ENCODE measurements at places on chromosomes 13 and 19. TPM values are rescaled to one million over a fixed set of nuclear protein-coding genes. Genes with fewer than 3 reads are reported as not detected.
A peak's percentile ranks its signal among the peaks of the same experiment; 100 is the strongest.

C19orf85 gene
- total RNA-seq = not detected

DNA sequence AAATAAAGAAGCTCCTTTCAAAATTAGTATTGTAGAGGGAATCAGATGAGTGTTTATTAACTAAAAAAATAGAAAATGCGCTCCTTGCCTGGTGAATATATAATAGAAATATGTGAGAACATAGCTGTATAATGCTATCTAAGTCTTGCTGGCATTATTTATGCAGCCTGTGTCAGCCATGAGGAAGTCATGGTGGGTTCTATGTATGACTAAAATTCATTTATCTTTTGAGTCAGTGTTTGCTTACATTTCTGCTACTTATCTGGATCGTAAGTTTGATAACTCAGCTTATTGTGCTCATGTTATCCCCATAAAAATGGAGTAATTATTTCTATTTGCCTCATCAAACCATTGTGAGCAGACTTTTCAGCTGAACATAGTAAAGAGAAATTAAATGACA is 449.3 kb downstream of the OXGR1 start:
- no peaks in the 10 kb centered on the region for H3K27me3 ChIP-seq
- no peak overlapping the region for H3K4me3 ChIP-seq
- DNase-seq = no peak
- H3K4me1 ChIP-seq = no peaks in the 10 kb centered on the region
- H3K27ac ChIP-seq = no peak overlapping the region

ZNF441 gene
- total RNA-seq = 2.0 TPM

LAIR2 gene
- not detected for total RNA-seq

GRCh38 chr19:33293255-33294057 is 8.9 kb downstream of the CEBPA start:
- H3K27me3 ChIP-seq = no peaks in the 10 kb centered on the region
- H3K27ac ChIP-seq = peak overlapping the region; percentile 86
- peak; percentile 46 for DNase-seq
- H3K4me3 ChIP-seq = peak overlapping the region; percentile 30
- no peaks in the 10 kb centered on the region for H3K36me3 ChIP-seq
- H3K4me1 ChIP-seq = peaks cover 18% of the 10 kb centered on the region

DNA sequence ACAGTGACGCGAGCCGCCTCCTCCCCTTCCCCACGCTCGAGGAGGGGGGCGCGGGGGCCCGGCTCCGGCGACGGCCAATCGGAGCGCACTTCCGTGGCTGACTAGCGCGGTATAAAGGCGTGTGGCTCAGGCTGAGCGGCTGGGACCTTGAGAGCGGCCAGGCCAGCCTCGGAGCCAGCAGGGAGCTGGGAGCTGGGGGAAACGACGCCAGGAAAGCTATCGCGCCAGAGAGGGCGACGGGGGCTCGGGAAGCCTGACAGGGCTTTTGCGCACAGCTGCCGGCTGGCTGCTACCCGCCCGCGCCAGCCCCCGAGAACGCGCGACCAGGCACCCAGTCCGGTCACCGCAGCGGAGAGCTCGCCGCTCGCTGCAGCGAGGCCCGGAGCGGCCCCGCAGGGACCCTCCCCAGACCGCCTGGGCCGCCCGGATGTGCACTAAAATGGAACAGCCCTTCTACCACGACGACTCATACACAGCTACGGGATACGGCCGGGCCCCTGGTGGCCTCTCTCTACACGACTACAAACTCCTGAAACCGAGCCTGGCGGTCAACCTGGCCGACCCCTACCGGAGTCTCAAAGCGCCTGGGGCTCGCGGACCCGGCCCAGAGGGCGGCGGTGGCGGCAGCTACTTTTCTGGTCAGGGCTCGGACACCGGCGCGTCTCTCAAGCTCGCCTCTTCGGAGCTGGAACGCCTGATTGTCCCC is at the start of gene JUNB:
Gene JUNB (plus strand): TSS at position 142 of the 706 bp plus-strand sequence. CDS start 286 bp downstream, at position 428.
- H3K27me3 ChIP-seq = no peaks in the 10 kb centered on the region
- peak within 1 kb of the TSS; percentile 99 for H3K4me3 ChIP-seq
- no peaks in the 10 kb centered on the region for H3K36me3 ChIP-seq
- H3K4me1 ChIP-seq = peaks cover 28% of the 10 kb centered on the region
- DNase-seq = peak; percentile 99
- H3K27ac ChIP-seq = peak within 1 kb of the TSS; percentile 99

AMER2 gene
- total RNA-seq = not detected

DNA sequence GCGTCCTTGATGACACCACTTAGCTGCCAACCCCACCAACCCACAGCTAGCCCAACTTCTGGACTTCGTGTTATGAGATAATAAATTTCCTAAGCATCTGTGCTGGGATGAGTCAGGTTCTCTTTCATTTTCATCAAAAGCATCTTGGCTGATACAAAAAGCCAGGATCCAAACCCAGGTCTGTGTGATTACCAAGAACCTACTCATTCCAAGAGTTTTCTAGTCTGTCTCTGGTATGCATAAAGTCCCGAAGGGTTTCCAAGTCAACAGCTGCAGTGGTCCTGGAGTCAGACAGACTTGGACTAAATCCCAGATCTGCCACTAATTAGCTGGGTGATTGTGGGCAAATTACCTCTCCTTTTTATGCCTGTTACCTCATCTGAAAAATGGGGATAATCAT is 55.5 kb upstream of the SERP2 start:
- DNase-seq = no peak
- H3K27ac ChIP-seq = no peak overlapping the region
- no peaks in the 10 kb centered on the region for H3K36me3 ChIP-seq

DNA sequence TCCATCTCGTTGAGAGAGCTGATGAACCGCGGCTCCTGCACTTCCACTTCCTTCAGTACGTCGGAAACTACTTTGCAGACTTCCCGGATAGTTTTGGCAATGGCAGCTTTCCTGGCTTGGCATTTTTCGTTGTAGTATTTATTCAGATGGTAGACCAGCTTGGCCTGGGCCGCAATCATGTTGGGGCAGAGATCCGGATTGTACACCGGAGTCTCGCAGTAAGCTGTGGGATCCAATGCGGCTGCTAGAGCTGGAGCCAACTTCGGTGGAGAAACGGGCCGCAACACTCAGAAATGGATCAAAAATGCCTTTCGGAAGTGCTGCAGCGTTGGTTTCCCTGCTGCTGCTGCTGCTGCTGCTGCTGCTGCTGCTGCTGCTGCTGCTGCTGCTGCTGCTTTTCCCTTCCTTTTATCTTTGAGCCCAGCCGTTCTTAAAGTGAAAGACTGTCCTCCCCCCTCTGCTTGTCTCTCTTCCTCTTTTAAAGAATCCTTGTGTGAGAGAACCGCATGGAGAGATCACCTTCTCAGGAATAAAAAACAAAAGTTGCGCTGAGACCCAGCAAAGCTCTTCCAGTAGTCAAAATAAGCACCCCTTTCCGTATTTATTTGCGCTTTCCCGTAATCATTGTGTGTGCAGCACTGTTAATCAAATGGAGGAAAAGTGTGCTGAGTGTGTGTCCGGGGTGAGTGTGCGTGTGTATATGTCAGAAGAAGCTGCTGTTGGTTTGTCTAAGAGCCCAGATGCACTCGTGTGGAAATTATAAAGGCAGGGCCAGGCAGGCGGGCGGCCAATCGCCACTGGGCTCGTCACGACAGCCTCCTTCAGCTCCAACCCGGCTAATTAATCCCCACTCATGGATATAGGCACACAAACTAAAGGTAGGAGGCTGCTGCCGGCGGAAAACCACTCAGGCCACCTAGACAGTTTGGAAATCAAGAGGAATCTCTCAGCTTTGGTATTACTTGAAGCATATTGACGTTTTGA is at the start of gene MAB21L1:
Gene MAB21L1 (minus strand): TSS at position 730 of the 984 bp plus-strand sequence. CDS start 551 bp downstream, at position 179.
- H3K4me1 ChIP-seq = no peaks in the 10 kb centered on the region
- no peaks in the 10 kb centered on the region for H3K27me3 ChIP-seq
- H3K4me3 ChIP-seq = peak within 1 kb of the TSS; percentile 70
- peak; percentile 33 for DNase-seq
- no peaks in the 10 kb centered on the region for H3K36me3 ChIP-seq

IGFL3 gene
- total RNA-seq = not detected

ZNF729 gene
- total RNA-seq = not detected

DNA sequence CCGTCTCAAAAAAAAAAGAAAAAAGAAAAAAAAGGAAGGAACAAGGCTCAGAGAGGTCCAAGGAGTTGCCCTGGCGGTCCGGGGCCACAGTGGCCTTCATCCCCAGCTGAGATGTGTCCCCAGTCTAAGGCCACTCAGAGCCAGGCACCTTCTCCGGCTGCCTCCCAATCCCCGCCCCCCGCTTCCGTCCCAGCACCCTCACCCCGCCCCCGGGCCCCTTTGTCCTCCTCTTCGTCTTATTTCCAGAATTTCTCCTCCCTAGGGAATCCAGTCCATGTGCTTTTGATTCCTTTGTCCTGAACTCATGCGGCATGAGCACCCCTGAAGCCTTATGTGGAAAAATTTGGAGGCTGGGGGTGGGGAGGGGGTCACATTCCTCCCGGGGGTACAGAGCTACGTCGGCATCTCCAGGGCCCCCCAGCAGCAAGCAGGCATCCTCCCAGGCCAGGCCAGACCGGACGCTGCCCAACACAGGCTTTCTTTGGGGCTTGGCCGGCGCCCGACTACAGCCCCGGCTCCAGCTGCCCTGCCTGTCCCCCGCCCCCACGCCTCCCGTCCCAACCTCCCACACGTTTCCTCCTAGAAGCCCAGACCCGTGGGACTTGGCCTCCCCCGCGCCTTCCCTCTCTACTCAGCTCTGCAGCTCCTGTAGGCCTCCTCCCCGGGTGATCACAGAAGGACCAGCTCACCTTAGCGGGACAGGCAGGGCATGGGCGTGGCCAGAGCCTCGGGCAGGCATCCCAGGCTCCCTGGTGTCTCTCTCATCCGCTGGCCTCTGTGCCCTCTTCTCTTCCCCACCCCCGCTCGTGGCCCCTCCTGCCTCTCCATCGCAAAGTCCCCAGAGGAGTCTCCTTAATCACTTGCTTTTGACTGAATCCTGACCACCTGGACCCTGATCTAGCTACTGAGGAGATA is 17.8 kb upstream of the ADGRE5 start:
- H3K27me3 ChIP-seq = no peaks in the 10 kb centered on the region
- no peaks in the 10 kb centered on the region for H3K36me3 ChIP-seq
- no peaks in the 10 kb centered on the region for H3K4me1 ChIP-seq
- peak overlapping the region; percentile 50 for H3K27ac ChIP-seq
- H3K4me3 ChIP-seq = peak overlapping the region; percentile 39
- peak; percentile 79 for DNase-seq

MEIOSIN gene
- not detected for total RNA-seq

GRCh38 chr19:16274447-16274846 is 50.2 kb upstream of the KLF2 start:
- no peaks in the 10 kb centered on the region for H3K36me3 ChIP-seq
- H3K27ac ChIP-seq = no peak overlapping the region
- H3K27me3 ChIP-seq = no peaks in the 10 kb centered on the region

DNA sequence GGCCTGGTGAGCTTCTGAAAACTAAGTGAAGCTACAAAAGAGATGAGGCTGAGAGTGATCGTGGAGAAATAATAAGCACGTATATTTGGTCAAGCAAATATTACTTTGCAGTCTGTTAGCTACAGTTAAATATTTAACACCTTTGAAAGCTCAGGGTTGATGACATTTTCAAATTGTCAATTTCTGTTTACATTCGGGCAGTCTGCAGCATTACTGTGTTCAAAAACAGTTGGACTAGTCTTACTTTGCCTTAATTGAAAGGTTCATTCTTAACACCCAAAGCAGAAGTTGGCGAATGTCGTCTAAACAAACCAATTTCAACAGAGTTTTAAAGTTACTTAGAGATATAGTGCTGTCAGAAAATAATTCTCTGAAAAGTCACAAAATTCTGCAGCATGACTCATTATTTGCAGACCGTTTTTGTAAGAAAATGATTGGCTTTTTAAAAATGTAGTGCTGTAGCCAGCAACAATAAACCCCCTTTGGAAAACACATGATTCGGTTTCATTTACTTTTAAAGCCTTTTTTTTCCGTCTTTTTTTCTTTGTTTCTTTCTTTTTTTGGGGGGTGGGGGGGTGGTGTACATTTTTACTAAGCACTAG is 549.0 kb downstream of the GPC6 start:
- no peak overlapping the region for H3K27ac ChIP-seq
- H3K36me3 ChIP-seq = no peaks in the 10 kb centered on the region
- H3K4me3 ChIP-seq = no peak overlapping the region
- H3K4me1 ChIP-seq = no peaks in the 10 kb centered on the region
- H3K27me3 ChIP-seq = no peaks in the 10 kb centered on the region

- H3K4me3 ChIP-seq = no peak overlapping the region
- DNase-seq = no peak
- H3K27ac ChIP-seq = no peak overlapping the region
- peaks cover 51% of the 10 kb centered on the region for H3K4me1 ChIP-seq
These were observed 59.6 kb downstream of the KCNRG start for GRCh38 chr13:50074843-50075242.

DNA sequence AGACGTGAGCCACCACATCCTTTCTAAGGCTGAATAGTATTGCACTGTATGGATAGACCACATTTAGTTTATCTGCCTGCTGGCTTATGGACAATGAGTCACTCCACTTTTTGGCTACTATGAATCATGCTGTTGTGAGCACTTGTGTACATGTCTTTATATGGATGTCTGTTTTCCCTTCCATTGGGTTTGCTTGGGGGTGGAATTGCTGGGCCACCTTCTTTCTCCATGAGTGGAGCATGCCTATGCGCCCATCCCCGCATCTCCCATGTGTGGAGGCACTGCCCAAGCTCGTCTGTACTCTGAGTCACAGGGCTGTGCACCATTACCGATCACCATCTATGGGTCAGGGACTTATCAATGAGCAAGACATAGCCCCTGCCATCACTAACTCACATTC is 127.2 kb upstream of the GJB6 start:
- H3K27me3 ChIP-seq = no peaks in the 10 kb centered on the region
- H3K4me3 ChIP-seq = no peak overlapping the region
- no peaks in the 10 kb centered on the region for H3K4me1 ChIP-seq
- H3K27ac ChIP-seq = no peak overlapping the region
- no peak for DNase-seq
- no peaks in the 10 kb centered on the region for H3K36me3 ChIP-seq

DNA sequence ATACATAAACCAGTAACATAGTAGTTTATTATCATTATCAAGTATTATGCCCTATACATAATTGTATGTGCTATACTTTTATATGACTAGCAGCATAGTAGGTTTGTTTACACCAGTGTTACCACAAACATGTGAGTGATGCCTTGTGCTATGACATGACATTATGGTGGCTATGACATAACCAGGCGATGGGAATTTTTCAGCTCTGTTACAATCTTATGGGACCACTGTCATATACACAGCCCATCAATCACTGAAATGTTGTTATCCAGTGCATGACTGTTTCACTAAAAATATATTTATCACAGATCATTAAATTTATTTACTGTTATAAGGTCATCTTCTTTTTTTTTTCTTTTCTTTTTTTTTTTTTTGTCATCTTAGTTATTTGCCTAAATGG is 674.5 kb downstream of the PCDH17 start:
- no peak overlapping the region for H3K4me3 ChIP-seq
- DNase-seq = no peak
- H3K4me1 ChIP-seq = no peaks in the 10 kb centered on the region

Data from psoas muscle (tissue), 8 donors.